ENCODE measurements at places on chromosomes 5 and 9. TPM values are rescaled to one million over a fixed set of nuclear protein-coding genes. Genes with fewer than 3 reads are reported as not detected.

DNA sequence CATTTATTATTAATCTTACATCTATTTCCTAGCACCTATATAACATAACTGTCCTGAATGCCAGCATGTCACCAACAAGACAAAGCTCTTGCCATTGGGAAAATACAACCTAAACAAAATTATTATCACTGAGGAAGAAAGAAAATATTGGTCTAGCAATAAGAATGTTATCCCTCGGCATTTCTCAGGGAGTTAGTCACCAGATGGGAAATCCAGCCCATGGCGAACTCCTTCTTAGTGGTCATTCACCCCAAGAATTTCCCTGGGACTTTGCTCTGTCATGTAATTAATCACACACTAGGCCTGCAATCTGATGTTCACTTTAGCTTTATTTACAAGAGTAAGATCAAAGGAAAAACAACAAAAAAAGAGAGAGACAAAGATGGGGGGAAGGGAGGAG is 56.1 kb upstream of the TAS2R1 start:
- DNase-seq = peak; percentile 22

GRCh38 chr5:168209997-168210396 is 81.4 kb upstream of the WWC1 start:
- peak; percentile 24 for DNase-seq

DNA sequence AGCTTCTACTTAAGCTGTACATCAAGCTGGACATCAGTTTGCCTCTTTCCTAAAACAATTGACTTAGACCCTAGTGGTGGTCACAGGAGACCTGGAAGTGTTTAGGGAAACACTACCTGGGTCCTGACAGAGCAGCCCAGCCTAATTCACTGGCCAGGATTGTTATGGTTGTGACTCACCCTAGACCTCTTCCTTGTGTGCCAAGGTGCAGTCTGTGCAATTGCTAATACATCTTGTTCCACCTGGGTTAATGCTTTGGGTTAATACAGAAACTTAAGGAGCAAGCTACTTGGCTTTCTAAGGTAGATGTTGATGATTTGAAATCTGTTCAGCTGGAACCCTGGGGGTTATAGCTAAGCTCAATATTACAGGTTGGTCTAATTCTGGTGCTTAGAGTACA is 48.7 kb upstream of the SLC46A2 start:
- no peak for DNase-seq

- peak; percentile 39 for DNase-seq
Measured at GRCh38 chr5:170791325-170791954, 7.9 kb downstream of the GABRP start.

GRCh38 chr5:71743155-71743554 is 24.1 kb downstream of the CARTPT start:
- peak; percentile 52 for DNase-seq

- no peak for DNase-seq
Measured at GRCh38 chr9:5646116-5646515, 17.2 kb downstream of the RIC1 start.

DNA sequence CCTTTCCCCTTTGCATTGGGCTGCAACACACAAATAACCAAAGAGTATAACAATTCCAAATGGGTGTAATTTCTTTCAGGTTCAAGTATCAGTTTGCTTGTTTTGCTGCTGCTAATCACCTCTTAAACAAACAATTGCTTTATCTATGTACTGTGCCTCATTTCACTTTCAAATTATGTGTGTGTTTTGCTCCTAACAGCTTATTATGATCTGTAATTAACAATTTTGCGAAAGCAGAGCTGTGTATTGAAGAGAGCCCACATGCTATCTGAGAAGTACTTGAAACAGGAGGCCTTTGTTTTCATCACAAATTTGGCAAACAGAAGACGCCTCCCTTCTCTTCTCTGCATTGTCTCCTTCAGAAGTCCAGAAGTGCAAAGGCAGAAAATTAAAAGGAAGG is 312.0 kb downstream of the TLE1 start:
- no peak for DNase-seq

DNA sequence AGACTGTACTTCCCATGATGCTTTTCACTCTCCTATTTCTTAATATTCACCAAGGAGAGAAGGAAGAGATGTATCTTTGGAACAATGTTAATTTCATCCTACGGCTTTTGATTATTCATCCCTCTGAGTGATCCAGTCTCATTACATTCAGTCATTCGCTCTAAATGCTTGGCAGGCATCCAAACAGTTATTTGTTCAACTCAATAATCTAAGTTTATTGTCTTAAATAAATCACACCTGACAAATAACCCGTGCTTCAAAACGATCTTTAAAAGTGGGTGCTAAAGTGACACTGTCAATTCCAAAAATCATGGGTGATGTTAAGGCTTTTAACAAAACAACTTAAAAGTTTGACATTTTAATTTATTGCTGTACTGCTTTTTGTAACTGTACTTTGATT is 233.1 kb downstream of the RASEF start:
- no peak for DNase-seq

DNA sequence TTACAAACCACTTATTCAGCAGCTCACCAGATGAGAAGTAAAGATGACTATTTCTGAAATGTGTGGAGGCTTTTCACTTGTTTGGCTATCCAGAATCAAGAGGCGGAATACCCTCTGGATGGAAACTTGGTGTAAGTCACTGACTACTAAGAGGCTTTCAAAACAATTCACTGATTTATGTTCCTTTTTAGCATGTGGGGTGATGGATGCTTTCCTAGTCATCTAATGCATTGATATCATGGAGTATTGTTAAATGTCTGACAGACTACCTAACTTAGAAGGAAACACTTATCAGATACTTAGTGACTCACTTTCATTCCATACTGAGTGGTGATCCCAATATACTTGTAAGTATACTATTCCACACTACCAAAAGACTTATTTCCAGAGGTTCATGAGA is 141.4 kb downstream of the PLK2 start:
- no peak for DNase-seq

DNA sequence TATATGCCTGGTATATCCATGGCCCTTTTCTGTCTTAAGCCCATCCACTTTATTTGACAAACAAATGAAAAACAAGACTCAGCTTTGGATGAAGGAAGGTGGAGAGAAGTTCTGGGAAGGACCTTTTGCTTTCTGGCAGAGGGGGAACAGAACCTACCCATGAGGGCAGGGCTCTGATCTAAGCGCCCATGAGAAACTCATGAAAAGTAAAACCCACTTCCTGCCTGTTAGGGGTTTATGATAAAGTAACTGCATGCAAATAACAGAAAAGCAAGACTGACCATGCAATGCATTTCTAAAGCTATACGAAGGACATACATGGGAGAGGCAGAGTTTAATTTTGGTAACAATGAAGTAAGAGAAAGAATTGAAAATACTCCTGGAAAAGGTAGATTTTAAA is 181.9 kb upstream of the ADRA1B start:
- DNase-seq = no peak

DNA sequence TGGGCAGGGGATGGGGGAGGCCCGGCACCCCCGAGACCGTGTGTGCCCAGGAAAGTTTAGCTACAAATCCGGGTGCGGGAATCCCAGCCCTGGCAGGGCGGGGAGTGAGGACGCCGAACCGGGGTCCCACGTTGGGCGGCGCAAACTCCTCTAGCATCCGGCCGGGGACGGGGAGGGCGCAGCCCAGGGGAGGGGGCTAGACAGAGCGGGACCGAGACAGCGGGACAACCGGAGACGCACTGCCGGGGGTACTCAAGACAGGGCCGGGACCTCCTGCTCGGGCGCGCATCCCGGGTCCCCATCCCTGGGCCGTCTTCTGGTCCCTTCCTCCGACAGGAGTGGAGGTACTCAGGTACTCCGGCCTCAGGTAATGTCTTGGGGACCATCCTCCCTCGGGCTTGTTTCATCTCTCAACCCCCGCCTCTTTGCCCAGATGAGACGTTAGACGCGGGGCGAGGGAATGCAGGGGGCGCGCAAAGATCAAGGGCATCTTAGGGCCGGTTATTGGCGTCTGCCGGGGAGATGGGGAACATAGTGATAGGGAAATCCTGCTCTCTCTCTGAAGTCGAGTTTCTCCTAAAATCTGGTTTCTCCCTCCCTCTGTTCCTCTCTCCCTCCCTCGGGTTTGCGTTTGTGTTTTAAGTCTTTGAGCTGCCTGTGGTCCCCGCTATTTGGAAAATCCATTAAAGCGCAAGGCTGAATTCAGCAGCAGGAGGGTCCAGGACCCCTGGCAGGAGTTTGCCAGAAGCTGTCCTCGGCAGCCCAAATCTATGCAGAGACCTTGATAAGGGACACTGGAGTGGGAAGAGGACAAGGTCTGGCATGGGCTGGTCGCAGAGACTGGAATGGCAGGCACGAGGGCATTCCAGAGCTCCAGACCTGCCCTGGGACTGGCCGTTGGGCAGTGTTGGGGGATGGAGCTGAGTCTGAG is 815 bp downstream of the PDZD2 start:
- DNase-seq = no peak

DNA sequence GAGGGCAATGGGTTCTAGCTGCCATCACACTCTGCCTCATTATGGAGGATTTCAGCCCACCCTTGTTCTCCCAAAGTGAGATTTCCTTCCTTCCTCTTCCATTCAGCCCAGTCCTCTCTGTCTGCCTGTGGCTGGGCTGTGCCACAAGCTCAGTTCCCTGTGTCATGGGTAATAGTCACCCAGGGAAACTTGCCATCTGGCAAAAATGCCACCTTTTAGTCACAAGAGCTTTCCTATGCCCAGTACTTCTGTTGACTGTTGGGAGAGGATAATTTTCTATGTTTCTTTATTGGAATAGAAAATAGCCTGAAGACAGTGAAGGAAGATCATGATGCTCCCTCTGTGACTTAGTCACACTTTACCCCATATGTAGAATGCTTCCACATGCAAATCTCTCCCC is 71.4 kb downstream of the TLR4 start:
- DNase-seq = no peak

DNA sequence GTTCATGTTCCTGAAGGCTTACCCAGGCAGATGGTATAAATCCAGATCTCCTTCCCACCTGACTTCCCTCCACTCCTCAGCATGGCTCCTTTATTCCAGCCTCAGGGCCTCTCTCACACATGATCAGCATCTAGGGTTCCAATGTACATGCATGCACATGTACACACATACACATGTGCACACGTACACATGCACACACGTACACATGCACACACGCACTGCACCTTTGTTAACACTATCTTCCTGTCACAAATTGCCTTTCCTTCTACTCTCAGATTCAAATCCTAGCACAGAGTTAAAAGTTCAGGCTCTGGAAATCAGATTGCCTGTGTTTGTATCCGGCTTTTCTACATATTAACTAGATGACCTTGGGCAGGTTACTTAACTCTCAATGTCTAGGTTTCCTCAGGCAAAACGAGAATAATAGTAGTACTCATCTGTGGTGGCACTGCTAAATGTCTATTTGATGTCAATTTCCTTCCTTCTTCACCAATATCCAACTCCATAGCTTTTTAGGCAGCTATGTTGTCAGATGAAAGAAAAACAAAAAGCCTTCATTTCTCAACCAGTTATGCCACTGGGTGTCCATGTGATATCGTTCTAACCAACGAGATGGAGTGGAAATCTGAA is 12.8 kb upstream of the SELENOP start:
- DNase-seq = no peak

- DNase-seq = no peak
Measured at GRCh38 chr9:34125681-34126206, 754 bp downstream of the DCAF12 start.

DNA sequence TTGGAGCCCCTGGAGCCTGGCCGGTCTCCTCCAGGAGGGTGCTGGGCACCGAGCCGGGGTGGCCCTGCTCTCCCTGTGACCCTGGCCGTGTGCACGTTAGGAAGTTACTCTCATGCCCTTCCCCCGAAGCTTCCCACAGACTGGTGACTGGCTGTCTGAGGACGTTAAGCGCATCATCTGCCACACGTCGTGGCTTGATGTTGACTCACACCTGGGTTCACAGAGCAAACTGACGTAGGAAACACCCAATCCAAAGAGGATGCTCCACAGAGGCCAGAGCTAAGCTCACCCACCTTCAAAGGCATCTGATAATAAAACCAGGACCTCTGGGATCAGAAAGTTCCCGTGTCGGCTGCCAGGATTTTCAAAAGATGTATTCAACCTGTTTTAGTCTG is 152.9 kb upstream of the PHYKPL start:
- no peak for DNase-seq

DNA sequence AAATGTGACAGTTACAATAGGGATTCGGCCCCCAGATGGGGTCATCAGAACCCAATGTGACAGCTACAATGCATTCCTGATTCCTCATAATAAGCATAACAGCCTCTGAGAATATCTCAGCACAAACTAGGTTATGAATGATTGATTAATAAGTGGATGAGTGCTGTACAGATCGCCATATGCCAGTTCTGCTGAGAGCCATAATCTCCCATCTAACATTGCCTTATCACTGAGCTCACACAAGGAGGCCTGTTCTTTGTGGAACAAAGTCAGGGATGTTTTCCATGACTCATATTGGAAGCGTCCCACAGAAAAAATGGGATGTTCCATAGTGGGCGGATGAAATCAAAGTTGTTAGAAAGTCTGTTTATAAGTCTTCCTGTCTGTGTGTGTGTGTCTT is 89.6 kb downstream of the KIF4B start:
- no peak for DNase-seq

DNA sequence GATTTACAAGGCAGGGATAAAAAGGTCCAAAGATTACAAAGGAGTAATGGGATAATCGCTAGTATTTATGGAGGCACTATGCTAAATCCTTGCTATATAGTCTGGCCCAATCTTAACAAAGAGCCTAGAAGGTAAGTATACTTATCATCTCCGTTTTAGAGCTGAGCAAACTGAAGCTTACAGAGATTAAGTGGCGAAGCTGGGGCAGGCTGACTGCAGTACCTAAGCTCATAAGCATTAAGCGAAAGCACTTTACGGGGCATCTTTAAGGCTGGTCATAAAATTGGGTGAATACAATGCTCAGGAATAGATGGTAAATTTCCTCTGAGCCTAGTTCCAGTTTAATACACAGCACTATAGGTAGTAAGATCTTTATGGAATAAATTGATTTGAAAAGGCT is 30.0 kb upstream of the ZNF366 start:
- no peak for DNase-seq

DNA sequence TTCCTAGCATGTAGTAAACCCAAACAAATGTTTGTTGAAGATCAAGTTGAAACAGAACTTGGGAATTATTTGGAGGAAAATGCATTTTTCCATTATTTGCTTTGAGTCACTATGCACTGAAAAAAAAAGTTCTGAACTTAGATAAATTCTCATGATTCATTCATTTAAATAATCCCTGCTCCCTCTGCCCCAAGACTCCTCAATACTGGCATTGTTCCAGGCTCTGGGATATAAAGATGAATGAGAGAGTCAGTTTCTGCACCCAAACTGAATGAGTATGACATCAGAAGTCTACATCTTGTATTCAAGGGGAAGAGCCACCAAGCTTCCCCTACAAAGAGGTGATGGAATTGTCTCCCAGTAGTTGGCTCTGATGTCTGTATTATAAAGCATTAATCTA is 123.9 kb downstream of the SEC61B start:
- DNase-seq = no peak

The TNPO1 gene
- polyA plus RNA-seq = 91.0 TPM

The ACSL6 gene
- polyA plus RNA-seq = 0.31 TPM

The OR1Q1 gene
- not detected for polyA plus RNA-seq

The PDCD1LG2 gene
- 2.7 TPM for polyA plus RNA-seq

The DIRAS2 gene
- polyA plus RNA-seq = 2.2 TPM
